Kidney tubule cell (primary cell): ENCODE measurements at places on chromosomes 16 and 17.

DNA sequence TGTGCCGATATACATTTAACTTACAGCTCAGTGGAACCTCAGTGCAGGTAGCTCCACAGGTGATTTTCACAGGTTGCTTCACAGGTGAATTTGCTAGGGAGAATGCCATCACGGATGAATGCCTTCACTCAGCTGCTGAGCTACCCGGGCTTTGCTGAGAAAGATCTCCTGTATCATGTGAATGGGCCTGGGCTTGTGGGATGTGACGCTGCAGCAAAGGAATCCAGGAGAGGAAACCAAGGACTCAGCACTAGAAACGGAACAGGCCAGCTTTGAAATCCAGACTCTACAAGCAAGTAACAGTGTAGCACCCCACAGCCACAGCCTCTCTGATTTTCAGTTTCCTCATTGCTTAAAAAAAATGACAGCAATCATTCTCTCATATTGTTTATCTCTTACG is 271.4 kb upstream of the MAF start:
- DNase-seq, result peak; percentile 85

DNA sequence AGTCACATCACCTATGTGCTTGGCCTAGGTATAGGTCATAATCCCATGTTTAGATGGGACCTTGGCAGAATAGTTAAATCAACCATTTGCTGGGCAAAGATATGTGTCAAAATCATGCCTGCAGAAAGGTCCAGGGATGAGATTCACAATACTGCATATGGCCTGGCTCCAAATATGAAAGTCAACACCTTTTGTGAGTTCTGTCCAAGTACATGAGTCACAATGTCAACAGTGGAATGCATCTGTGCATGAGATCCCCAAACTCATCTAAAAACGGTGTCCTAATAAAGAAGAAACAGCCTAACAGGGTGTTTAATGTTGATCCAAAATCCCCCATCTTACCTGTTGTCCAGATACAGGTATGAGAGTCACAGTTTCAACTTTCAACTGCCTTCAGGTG is 1847.5 kb downstream of the TP53TG3F start:
- no peak for DNase-seq

DNA sequence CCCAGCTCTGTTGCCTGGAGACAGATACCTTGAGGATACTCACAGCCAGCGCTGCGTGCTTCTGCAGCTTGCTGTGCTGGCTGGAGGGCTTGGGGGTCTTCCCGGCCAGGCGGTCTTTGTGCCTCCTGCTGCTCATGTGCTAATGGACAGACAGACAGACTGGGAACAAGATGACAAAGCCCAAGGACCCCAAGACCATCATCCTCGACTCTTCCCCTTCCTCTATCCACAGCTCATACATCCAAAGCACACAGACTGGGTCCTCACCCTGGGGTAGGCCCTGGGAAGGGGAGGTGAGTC is 7.7 kb downstream of the NKIRAS2 start:
- no peak for DNase-seq

GRCh38 chr17:45131616-45132319 is 547 bp downstream of the PLCD3 start:
- DNase-seq, result peak; percentile 36

DNA sequence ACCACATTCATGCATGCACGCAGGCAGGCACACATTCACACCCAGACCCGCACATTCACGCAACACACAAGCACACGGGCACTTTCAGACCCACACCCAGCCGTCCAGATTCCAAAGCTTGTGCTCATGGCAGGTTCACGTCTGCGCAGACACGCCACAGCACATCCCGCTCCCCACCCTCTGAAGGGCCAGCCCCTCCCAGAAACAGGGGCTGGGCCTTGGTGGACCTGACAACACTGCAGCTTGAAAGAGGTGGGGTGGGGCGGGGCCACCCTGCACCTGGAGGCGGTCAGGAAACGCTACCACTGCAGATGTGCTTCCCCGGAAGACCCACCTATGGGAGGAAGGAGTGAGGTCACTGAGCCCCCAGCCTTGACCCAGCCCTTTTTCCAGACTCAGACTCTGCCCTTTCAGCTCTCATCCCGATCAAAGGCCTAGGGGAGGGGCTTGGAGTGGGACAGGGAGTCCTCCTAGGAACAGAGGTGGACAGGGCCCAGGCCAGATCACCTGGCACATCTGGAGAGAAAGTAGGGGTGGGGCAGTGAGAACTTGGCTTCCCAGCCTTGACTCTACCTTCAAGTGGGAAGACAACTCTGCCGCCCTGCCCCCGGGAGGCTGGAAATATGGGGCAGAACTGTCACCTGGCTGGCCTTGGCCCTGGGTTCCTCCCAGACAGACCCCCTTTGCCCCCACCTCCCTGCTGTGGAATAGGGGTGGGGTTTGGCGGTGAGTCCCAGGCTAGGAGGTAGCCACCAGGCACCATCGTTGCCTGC is 11.0 kb downstream of the P3H4 start:
- peak; percentile 97 for DNase-seq

GRCh38 chr17:49588312-49588711 is 12.6 kb downstream of the NXPH3 start:
- DNase-seq, result no peak

DNA sequence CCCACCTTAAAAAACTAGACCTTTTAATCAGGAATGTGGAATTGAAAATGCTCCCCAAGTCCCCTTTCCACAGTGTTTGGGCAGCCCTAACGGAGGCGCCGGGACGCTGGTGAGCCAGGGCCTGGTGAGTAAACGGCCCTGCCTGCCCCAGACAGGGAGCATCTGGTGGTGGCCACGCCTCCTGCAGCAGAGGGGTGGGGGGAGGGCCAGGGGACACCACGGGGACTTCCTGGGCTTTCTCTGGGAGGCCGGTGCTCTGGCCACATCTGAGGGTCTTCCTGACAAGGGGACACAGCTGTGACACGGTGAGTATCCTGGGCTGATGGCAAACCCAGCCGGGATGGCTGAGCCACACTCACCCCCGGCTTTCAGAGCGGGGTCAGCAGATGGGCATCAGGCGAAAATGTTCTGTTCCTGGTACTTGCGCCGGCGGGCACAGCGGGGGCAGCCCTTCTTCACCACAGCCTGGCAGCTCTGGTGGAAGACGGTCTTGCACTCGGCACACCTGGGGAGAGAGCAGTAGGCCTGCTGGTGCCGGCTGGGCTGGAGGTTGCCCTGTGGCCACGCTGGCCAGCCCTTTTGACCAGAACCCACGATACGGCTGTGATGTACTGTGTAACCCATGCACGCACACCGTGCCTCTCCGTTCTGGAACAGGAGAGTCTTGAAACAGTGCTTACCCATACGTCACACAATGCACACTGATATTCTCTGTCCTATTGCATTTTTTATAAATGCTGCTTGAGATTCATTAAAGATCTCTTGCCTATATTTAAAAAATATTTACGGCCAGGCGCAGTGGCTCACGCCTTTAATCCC is 5.0 kb upstream of the ARHGAP27 start:
- no peak for DNase-seq

- DNase-seq, result peak; percentile 70
Measured at GRCh38 chr16:85699628-85700027, 10.9 kb upstream of the GINS2 start.

DNA sequence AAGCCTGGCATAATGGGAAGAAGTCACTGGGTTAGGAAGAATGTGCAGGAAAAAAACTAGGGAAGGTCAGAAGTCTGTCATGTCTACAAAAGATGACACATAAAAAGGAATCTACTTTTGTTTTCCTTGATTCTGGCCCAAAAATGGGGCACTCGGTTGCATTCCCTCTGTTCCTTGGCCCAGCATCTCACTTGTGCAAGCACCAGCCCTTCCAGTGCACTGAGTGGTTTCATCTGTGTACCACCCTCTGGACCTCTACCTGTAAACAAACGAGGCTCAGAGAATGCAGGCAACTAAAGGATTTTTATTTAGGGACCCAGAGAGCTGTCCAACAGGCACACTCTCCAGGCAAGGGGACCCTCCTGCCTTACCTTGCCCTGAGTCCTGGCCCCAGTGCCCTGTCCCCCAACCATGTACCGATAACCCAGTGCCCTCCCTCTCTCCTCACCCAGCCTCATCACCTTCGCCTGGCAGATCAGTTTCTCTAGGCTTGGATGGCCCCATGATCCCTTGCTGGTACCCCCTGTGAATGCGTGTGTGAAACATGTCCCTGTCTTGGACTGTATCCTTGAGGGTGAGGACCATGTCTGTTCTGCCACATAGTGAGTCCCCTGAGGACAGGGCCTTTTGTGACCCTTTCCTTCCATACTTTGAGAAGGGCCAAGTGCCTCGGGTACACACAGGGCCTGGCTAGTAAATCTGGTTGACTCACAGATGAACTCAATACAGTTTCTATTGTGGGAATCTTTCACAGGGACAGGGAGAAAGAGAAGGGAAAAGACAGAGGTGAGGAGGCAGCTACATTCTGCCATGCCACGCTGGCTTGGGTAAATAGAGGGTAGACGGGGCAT is 13.3 kb downstream of the NXPH3 start:
- DNase-seq, result no peak

DNA sequence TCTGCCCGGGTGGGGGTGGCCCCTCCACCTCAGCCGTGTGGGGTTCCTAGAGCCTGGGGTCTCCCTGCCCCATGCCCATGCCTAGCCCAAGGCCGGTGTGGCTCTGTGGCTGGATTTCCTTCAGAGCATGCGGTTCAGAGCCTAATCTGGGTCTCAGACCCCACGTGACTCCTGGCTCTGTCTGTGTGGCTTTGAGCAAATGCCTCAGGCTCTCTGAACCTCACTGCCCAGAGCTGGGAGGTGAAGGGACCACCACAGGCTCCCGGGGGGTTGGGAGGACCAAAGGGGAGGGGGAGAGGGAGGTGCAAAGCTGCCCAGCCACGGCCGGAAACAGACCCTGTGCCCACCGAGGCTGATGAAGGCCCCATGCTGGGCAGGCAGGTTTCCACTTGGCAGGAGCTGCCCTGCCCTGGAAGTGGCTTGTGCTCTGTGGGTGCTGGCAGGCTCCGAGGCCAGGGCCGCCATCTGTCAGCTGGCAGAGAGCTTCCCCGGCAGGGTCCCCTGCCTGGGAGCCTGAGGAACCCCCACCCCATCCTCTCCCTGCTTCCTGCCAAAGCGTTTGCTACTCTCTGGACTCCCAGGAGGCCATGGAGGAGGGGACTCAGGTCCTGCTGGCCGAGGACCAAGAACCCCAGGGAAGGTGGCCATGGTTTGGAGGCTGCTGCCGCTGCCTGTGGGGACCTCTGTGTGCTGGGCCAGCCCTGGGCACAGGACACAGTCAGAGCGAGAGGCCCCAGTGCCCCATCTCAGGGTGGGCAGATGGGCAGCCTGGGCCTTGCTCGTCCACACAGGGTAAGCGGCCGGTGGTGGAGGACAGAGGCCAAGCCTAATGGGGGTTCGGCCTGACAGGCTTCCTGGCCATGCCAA is 4.0 kb downstream of the CDH15 start:
- no peak for DNase-seq

- no peak for DNase-seq
Measured at GRCh38 chr16:66441586-66442375, 14.7 kb downstream of the BEAN1 start.

DNA sequence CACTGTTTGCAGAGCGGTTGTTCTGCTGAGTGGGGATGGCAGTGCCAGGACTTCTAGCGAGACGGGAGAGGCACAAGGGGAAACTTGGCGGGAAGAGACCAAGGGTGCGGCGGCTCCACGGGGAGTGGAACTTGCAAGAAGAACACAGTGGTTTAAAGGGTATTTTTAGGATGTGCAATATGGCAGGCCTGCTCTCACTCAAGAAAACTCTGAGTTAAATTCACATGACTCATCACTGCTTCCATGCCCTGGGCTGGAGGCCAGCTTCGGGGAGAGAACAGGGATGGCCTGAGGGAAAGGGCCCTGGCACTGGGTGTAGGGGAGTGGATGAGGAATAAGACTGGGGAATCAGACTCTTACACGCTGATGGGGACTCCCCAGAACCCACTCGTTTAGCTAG is 13.3 kb upstream of the CD300LD start:
- peak; percentile 54 for DNase-seq

GRCh38 chr16:12951392-12951791 is 50.0 kb downstream of the SHISA9 start:
- no peak for DNase-seq

DNA sequence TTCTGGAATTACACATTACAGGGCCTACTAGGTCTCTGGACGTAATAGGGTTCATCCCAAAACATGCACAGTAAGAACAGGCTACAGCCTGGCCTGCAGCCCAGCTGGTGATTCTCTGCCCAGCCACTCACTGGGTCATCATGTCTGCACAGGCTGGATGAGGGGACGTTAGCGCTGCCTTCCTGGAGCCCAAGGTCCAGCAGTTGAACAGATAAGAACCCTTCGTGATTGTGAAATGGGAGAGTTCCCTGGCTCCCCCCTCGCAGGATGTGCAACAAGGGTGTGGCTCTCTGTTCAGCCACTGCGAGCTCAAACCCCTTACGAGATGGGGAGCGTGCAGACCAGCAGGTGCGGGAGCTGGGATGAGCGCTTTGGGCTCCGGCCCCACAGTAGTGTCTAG is 200.0 kb upstream of the CDH5 start:
- no peak for DNase-seq

DNA sequence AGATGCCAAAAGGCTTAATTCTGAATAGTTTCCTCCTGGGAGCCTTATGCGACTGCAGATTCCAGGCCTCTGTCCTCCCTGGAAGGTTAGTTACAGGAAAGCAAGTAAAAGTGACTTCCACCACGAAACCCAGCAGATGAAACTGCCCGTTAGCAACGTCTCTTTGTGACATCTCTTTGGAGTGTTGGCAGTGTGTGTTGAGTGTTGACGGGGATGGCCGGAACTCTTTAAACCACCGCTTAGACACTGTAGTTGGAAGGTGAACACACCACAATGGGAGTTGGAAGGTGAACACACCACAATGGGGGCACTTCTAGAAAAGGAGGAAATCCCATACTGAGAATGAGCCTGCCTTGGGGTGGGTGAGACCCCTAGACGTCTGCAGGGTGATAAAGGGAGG is 858 bp downstream of the SKAP1 start:
- DNase-seq, result peak; percentile 18

DNA sequence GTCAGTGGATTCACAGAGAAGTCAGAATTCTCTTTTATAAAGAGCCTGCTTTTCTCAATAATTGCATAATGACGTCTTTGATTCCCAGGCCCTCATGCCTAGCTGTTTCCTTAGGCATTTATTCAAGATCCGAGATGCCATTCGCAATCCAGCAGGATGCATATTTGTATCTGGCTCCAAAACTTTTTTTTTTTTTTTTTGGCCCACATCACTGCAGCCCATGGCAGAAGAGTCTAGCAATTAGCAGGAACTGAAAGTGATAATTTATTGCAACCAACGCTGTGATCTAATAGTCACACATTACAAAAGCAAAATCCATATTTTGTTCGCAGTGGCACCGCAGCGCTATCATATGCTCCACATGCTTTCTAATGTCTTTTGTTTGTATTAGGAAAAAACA is 503.4 kb downstream of the MAF start:
- DNase-seq, result no peak

DNA sequence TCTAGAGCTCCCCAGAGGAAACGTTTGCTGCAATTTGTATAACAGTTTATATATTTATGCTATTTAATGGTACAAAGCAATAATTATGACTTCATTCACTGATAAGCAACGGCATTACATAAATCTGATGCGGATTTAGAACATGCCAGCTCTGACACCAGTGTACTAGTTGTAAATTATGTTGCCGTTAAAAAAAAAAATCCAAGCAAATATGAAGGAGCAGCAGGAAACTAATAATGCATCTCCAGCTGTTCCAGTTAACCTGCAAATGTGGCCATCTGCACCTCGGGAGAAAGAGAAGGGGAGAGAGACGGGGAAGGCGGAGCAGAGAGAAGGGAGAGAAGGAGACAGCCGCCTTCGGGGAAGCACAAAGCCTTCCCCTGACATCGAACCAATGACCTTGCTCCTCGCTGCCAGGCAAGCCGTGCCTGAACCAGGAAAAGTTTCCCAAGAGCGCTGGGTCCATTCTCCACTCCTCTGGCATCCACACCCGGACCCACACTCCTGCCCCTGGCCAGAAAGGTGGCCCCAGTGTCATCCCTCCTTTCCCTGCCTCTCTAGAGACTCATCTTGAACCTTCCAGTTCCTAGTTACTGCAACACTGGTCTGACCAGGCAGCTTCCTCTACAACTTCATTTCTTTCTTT is 174.8 kb downstream of the C16orf78 start:
- DNase-seq, result no peak
